ENCODE measurements at places on chromosomes 4 and X.
A peak's percentile ranks its signal among the peaks of the same experiment; 100 is the strongest.

DNA sequence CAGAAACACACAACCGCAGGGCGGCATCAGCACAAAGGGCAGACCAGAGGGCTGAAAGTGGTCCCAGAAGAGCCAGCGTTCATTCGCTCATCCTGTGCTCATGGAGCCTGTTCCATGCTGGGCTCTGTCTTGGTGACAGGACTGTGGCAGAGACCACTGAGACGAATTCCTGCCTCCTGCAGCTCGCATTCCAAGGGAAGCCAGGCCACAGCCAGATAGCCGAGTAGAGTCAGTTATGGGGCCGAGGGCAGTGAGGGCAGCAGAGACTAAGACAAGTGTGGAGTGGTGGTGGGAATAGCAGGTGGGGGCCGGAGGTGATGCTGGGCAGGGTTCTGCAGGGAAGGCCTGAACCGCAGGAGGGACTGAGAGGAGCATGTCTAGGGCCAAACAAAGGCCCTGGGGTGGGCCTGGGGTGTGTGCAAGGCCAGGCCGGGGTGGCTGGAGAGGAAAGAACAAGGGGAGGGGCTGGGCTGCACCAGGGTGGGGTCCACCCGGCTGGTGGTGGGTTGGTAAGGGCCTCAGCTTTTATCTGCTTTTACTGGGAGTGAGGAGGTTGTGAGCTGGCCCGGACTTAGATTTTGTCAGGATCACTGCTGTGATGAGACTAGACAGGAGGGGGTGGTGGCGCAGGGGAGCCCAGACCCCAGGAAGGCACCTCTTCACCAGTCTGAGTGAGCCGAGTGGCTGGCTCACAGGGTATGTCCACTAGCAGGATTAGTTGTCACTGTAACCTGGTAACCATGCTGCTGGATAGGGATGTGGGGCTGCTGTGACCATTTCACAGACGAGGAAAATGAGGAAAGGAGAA is 6.3 kb downstream of the PSAPL1 start:
- DNase-seq: peak; percentile 55

- no peak for DNase-seq
These were observed 57.8 kb downstream of the GALNT7 start for GRCh38 chr4:173226401-173226888.

DNA sequence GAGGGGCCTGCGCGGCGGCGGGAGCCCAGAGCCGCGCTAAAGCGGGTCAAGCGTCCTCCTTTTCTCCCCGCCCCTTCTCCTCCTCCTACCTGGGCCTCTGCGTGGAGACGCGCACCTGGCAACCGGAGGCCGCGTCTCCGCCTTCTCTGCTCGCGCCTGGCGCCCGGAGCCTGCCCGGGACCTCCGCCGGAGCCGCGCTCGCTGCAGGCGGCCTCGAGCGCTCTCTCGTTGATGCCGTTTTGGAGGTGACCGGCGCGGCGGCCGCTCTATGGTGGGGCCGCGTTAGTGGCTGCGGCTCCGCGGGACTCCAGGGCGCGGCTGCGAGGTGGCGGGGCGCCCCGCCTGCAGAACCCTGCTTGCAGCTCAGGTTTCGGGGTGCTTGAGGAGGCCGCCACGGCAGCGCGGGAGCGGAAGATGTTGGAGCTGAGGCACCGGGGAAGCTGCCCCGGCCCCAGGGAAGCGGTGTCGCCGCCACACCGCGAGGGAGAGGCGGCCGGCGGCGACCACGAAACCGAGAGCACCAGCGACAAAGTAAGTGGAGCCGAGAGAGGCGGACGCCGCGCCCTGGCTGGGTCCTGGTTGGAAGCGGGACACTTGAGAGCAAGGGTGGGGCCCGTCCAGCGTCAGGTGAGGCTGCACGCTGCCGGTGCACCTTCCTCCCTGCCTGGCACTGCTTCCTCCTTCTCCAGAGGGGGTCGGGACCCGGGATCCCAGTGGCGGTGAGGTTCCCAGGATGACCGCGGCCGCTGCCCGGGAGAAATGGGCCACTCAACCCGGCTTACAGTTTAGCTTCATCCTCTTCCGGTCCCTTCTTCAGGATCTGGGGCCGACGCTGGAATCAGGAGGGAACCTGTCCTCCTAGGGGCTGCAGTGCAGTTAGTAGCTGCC is at the start of gene CDS1:
Gene CDS1 (plus strand): TSS at position 140 of the 888 bp plus-strand sequence. CDS start 275 bp downstream, at position 415.
- DNase-seq: no peak

GRCh38 chr4:145498430-145498829 is 16.8 kb downstream of the SMAD1 start:
- DNase-seq: no peak

DNA sequence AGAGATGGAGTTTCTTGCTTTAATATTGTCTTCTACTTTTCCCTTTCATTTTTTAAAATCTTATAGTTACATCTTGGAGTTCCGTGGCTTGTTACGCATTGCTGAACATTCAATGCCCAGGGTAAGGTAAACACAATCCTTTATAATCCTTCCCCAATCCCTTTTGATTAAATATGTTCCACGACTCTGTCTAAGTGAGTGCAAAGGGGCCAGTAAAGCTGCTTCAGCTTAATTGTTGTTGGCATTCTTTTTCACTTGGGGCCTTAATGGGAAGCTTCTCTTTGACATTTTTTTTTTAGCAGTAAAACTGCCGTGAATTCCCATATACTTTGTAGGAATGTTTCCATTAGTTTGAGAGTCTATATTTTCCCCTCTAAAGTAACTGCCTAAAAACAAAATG is 1028.1 kb downstream of the C4orf33 start:
- no peak for DNase-seq

- DNase-seq: no peak
These were observed 719.7 kb upstream of the GRIA3 start for GRCh38 chrX:122464341-122464740.

- no peak for DNase-seq
These were observed 16.6 kb downstream of the DCK start for GRCh38 chr4:71009890-71010588.
